ENCODE measurements at places on chromosomes 16 and 17. TPM values are rescaled to one million over a fixed set of nuclear protein-coding genes. Genes with fewer than 3 reads are reported as not detected.

LITAFD gene
- polyA plus RNA-seq, result not detected

DNA sequence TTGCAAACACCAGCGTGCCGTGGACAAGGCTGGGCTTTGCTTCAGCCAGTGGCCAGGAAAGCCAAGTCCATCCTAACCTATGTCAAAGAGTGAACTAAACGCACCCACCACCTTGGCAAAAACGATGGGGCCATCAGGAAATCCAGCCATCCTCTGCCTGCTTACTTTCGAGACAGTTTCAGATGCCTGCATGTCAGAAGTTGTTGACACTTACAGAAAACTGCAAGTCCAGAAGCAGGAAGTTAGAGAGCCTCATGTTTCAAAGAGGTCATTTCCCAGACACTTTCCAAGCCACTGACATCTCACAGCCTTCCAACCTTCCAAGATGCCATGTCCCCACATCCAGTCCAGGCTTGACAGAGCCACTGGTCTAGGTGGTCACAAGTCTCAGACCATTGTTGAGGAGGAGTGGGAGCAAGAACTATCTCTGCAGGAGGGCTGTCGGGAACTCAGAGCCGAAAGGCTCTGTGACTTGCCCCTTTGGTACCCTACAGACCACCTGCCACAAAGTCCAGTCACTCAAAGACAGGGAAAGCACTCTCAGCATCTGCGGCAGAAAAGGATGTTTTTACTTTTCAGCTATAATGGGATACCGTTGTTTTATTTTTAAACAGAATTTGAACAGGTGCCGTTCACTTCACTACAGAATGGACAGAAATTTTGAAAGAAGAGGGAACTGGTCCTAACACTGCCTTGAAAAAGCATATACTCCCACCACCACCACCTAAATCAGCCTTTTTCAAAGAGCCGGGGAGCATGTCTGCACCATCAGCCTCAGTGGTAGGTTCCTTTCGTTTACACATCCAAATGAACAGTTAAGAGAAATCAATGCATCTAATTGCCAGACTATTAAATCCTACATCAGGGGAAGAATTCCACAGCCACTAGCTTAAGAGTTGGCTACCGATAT, 5.1 kb downstream of the ZNF423 start:
- no peak for DNase-seq

HOXB1 gene
- polyA plus RNA-seq, result 0.32 TPM

OMG gene
- polyA plus RNA-seq, result 89.9 TPM
